ENCODE measurements at places on chromosomes 5 and 9.

GRCh38 chr9:113876151-113876992 is at the start of gene ZNF618:
TSS of gene ZNF618 (plus strand) at chr9:113876309. CDS start at chr9:113876381, 72 bp downstream.
- DNase-seq = no peak

DNA sequence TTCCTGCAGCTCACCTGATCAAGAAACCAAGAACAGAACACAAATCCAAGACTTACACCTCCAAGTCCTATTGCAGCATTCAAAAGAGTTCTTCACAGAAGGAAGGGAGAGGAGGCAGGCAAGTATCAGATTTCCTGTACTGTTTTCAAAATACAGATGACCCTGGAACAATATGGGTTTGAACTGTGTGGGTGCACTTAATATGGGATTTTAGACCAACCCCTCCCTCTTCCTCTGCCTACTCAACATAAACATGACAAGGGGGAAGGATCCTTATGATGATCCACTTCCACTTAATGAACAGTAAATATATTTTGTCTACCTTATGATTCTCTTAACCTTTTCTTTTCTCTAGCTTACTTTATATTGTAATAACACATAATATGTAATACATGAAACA is 104.6 kb downstream of the ELAVL2 start:
- no peak for DNase-seq

DNA sequence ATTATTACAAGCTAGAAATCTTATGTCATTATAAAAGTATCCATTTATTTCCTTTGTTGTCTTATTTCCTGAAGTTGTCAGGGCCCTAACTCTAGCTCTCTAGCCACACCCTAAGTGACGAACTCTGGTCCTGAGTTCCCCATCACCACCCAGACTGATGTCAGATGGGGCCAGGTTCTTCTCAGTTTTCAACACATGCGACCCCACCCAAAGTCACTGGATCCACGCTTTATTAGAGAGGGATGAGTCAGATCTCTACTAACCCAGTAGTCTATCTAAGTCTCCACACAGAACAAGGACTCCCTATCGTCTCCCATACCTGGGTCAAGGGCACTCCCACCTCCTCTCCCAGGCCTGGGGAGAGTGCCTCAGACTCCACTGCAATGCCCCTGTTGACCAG is 6.8 kb upstream of the FEM1C start:
- DNase-seq = no peak

DNA sequence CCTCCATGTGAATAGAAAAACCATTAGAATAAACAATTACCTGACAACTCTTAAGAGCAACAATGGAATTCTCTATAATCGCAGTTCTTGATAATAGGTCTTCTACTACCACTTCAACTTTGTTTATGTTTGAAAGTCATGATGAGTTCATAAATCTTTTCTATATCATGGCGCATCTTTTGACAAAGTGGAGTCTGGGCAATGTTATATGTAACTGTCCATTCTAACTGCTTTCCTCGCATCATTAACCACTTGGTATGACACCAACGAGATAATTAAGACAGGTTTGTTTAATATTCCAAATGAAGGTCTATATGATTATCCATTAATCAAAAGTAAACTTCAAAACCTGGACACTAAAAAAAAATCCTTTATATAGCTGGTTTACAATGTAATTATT is 272.0 kb downstream of the DENND1A start:
- no peak for DNase-seq

- no peak for DNase-seq
Measured at GRCh38 chr5:16446993-16447392, 18.6 kb downstream of the ZNF622 start.

- no peak for DNase-seq
Measured at GRCh38 chr9:35691334-35691650, 1.6 kb upstream of the TPM2 start.

- no peak for DNase-seq
Measured at GRCh38 chr5:143086908-143087637, 316.4 kb downstream of the NR3C1 start.

DNA sequence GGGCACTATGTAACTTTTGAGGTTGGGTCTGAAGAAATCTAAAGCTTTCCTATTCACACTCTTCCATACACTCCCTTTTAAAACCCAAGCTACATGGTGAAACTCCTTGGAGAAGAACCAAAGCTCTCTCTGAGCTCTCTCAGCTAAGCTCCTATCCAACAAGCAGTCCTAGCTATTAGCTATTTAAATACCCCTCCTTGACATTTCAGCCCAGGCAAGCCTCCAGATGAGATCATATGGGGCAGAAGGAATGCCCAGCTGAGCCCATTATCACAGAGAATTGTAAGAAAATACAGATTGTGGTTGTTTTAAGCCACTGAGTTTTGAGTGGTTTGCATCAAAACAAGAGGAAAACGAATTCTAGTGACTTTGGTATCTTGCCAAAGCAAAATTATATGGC is 15.2 kb downstream of the HSPB3 start:
- no peak for DNase-seq

DNA sequence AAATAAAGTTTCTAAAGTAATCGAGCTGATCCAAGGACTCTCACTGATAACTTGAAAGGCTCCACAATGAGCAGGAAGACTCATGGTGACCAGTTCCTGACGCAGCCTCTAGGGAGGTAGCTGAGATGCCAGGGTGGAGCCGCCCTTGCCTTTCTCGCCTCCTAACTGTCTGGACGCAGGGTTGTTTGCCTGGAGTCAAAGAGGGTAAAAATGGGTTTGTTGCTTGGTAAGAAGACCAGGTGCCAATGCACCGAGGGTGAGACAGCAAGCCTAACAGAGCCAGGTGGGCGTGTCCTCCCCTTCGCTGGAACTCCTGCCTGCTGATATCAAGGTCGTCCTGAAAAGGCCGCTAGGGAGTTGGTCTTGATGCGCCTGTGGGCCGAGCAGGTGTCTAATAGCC is 48.6 kb upstream of the FCN1 start:
- no peak for DNase-seq

- no peak for DNase-seq
Measured at GRCh38 chr9:126693428-126693944, 79.8 kb downstream of the LMX1B start.

- DNase-seq = no peak
Measured at GRCh38 chr5:80372780-80373179, 35.1 kb upstream of the ZFYVE16 start.

DNA sequence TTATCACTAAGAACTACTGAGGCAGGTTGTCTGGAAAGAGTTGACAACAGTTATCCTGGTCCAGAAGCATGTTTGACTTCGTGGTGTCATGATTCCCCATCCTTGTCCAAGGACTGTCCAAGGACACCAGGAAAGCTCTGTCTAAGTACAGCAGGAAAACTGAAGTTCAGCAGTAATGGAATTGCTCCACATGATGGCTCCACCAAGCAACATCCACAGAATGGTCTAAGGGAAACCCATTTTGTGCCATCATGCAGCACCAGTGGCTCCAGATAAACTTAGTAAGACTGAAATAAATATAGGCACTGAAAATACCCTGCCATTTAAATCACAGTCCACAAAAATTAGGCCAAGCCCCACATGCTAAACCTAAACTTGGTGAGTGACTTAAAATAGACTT is 192.8 kb downstream of the CDH18 start:
- DNase-seq = no peak

DNA sequence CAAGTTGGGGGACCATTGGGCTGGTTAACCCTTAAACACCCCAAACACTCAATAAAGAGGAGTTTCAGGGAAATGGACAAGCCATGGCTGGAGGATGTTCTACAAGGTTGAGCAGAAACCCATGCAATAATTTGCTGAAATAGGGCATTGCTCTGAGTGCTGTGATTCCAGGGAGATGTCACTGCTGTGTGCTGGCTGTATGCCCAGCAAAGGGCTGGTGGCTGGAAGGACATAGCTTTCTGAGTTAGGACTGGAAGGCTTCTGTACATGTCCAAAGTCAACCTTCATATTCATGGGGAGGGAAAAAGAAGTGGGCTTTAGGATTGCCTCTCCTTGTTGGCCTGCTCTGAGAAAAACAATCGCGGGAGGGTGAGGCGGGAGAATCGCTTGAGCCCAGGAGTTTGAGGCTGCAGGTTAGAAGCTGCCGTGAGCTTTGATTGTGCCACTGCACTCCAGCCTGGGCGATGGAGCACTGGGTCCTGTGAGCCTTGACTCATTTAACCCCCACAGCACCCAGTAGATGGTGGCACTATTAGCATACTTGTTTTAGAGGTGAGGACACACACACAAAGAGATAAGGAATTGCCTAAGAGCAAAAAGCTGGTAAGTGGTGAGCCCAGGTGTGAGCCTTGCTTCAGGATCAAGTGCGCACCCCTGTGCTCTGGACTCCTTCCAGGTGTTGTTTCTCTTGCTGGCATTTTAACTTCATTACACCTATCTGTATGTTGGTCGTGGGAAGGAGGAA is 20.4 kb downstream of the IL12B start:
- DNase-seq = no peak

DNA sequence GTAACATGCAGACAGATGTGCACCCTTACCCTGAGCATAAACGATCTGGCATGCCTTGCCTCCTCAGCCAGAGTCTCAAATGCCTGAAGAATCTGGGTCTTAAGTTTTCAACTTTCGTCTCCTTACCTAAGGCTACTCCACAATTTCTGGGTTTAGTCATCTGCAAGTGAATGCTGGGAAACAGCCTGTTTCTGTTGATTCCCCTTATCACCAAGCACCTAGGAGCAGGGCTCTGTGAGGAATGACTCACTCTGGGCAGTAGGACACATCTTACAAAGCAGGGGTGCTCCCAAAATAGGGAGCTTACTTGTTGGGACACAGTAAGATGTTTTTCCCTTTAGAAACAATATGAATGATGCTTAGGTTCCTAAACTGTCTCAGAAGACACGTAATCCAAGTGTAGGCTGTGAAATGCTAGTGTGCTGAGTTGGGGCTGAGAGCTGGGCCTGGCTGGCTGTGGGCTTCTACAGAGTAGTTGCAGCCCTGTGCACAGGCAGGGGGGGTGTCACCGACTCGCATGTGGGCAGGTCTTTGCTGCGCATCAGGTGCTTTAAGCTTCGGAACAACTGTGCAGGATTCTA is 58.0 kb downstream of the DAP start:
- DNase-seq = no peak

GRCh38 chr5:58885260-58885659 is 302.4 kb downstream of the RAB3C start:
- DNase-seq = no peak

GRCh38 chr5:95850391-95850894 is 27.9 kb upstream of the GLRX start:
- DNase-seq = no peak

- DNase-seq = no peak
Measured at GRCh38 chr5:169099801-169100734, 200.9 kb downstream of the SLIT3 start.

- DNase-seq = no peak
Measured at GRCh38 chr9:5920860-5921328, 30.2 kb downstream of the MLANA start.

GRCh38 chr9:71608825-71609447 is 159.4 kb downstream of the CEMIP2 start:
- DNase-seq = no peak

DNA sequence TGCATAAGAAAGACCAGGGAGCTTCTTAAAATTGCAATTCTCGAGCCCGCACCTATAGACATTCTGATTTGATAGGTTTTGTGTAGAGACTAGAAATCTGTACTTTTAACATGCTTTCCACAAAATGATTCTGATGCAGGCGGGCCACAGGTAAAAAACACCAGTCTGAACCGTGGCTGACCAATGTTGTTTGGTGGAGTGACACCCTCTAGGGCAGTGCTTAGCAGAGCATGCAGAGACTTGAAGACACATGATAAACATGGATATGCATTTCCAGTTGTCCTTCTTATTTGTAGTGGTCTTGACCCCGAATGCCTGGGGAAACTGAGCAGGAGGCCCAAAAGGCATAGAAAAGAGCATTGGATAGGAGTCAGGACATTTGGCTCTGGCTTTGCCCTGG is 10.5 kb upstream of the COL15A1 start:
- no peak for DNase-seq

DNA sequence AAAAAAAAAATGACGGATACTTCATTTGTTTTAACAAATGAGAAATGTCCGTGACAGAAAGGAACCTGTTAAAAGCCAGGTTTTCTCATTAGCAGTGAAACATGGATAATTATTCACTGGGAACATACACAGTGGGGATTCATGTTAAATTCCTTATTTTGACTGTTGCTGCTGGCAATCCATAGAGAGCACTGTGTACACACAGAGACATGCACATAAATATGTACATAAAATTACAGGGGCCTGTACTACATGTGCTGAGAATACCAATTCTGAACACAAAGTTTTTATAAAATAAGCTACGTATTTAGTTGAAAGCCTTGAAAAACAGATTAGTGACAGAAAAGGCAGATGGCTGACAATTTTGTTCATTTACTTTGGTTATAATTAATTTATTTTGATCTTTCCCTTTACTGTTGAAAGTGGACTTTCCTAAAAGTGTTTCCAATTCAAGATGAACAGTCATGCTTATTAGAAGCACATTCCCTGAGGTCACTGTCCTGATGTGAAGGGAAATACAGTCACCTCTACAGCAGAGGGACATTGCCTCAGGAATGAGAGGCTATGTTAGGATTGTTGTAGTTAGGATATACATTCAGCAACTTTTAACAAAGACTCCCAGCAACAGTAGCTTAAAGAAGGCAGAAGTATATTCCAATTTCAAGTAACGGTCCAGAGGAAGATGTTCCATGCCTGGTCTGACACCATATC is 166.7 kb downstream of the SAXO1 start:
- no peak for DNase-seq

DNA sequence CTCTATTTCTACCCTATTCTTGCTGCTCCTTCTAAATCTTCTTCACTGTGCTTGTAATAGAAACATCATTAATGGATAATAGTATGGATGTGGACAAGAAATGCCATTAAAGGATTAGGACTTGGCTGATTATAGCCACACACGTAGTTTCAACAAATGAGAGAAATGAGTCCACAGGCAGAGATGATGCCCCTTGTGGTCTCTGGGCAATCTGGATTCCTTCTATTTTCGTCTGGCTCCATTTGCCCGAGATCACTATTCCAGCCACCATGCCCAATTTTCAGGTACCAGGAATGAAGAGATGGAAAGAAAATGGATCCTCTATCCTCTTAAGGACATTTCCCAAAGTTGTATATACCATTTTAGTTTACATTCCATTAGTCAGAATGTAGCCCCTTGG is 13.2 kb downstream of the VLDLR start:
- DNase-seq = no peak

DNA sequence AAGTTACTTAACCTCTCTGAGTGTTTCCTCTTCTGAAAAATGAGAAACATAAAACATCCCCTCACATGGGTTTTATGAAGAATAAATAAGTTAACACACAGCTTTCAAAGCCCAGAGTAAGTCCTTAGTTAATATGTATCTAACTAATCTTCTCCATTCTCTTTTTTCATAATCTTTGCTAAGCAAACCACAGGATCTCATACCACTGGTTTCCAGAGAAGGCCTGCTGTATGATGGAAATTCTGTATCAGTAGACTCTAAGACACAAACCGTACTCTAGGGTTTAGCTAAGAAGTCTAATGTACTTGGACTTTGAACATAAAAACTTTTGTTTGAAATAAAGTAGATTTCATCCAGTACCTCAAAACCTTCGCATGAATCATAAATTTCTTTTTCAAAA is 307.9 kb downstream of the SPOCK1 start:
- DNase-seq = no peak

- no peak for DNase-seq
Measured at GRCh38 chr5:66551338-66551737, 44.9 kb upstream of the MAST4 start.

Measured in T-cell (primary cell).